Osteoblast (primary cell): ENCODE measurements at places on chromosomes 5 and 9. TPM values are rescaled to one million over a fixed set of nuclear protein-coding genes. Genes with fewer than 3 reads are reported as not detected.

The GFPT2 gene
- total RNA-seq: 30.4 and 39.5 TPM in 2 replicates

The ITK gene
- under 0.01 TPM in 1 of 2 replicates, not detected in the other for total RNA-seq

The BASP1 gene
- 242 and 272 TPM in 2 replicates for total RNA-seq

The TERT gene
- not detected in 2 replicates for total RNA-seq

The ADAMTS2 gene
- 144 and 203 TPM in 2 replicates for total RNA-seq

The FOXD4L4 gene
- under 0.01 TPM in 2 replicates for total RNA-seq

The LCN1 gene
- total RNA-seq: not detected in 2 replicates

The ZNF367 gene
- 1.4 and 2.1 TPM in 2 replicates for total RNA-seq

The TMEM252 gene
- total RNA-seq: not detected in 2 replicates

The SLC35A4 gene
- total RNA-seq: 17.4 and 20.6 TPM in 2 replicates

The APC gene
- total RNA-seq: 65.7 and 67.0 TPM in 2 replicates

The NMUR2 gene
- not detected in 2 replicates for total RNA-seq

The ADGRV1 gene
- total RNA-seq: under 0.01 TPM in 1 of 2 replicates, not detected in the other

The IGIP gene
- total RNA-seq: 10.5 and 13.0 TPM in 2 replicates

The TAF11L10 gene
- total RNA-seq: not detected in 2 replicates

The ANKRD34B gene
- not detected in 2 replicates for total RNA-seq

The SPATA31D4 gene
- not detected in 2 replicates for total RNA-seq

The TAF11L5 gene
- not detected in 2 replicates for total RNA-seq

The LHX3 gene
- total RNA-seq: under 0.01 TPM in 1 of 2 replicates, not detected in the other

The CCDC127 gene
- 4.3 and 6.2 TPM in 2 replicates for total RNA-seq

The NEUROG1 gene
- total RNA-seq: not detected in 2 replicates

The DAB2IP gene
- 49.2 and 60.8 TPM in 2 replicates for total RNA-seq

The CMYA5 gene
- 2.1 and 2.2 TPM in 2 replicates for total RNA-seq

The CD14 gene
- 1.8 and 4.0 TPM in 2 replicates for total RNA-seq

The MARVELD2 gene
- 7.7 and 9.4 TPM in 2 replicates for total RNA-seq

The PCDHA9 gene
- 0.29 and 0.36 TPM in 2 replicates for total RNA-seq

The HTR1A gene
- total RNA-seq: not detected in 2 replicates

The SPINK4 gene
- not detected in 2 replicates for total RNA-seq
